CD4-positive, alpha-beta T cell (primary cell): ENCODE measurements at places on chromosomes 11 and 22.

DNA sequence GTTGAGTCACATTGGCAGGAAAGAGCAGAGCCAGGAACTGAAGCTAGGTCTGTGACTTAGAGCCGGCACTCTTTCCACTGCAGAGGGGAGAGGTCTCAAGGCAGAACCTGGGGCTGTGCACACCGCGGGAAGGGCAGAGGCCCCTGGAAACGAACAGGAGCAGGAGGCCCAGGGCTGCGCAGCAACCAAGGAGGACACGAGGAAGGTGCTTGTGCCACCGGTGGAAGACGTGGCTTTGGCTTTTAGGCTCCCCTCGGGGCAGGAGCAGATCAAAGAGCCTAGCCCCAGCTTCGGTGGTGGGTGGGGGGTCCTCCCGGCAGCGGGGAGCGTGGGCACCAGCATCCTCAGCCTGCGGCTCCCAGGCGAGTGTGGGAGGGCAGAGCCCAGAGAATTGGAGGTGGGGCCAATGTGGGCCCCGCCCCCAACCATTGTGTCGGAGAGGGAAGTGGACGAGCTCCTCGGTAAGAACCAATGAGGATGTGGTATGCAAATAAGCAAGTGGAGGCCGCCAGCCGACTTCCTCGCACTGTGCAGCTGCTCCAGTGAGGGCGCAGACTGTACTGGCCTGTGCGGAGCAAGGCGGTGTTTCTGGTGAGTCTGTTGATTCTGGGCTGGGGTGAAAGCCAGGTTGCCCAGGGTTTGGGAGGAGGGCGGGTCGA, at the start of gene CCDC116:
CCDC116 (plus strand) TSS at position 524 of the 659 bp plus-strand sequence. CDS start 422 bp downstream, outside the sequence.
- DNase-seq = peak; percentile 61

DNA sequence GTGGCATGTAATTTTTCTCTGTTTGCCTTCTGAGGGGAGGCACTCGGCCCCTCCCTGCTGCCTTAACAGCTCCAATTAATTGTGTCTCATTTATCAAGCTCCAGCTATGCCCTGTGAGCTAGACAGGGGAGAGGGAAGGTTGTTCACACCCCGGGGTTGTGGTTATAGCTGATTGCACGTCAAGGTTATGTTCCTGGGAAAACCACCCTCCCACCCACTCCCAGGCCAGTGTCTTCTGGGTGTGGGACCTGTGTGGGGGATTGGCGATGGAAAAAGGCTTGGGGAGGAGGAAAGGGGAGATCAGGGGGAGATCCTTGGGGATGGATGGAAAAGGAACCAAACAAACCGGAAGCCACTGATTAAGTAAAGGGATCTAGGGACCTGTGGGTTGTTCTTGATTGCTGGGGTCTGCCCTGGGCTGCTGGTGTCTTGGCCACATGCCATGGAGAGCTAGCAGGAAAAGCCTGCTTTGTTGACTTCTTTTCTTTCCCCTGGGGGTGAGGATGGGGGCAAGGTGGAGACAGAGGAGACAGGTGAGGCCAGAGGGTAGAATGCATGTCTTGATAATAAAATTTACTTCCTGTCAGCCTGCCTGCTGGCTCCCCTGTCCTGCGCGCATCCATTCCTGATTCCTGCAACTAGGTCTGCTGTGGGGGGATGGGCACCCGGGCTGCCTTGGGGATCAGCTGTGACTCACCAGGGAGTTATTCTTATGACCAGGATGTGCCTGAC, 13.5 kb upstream of the SORL1-AS1 start:
- no peak for DNase-seq

- no peak for DNase-seq
Observed at GRCh38 chr11:120547811-120548681, 36.5 kb downstream of the GRIK4 start.

DNA sequence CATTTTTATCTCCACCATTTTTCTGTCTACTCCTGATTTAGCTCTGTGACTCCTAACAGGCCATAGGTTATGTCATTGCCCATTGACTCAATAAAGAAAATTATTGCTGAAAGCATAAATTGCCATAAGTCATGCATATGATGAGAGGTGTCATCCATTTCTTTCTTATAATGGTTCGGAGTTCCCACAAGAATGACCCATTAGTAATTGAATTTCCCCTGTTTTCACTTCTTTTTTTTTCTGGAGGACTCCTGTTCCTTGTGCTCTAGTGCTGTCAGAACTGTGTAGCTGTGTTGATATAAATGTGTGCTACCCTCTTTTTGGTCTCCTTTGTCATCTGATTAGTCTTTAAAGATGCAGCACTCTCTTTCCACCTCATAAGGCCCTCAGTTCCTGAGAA, 22.9 kb upstream of the CARD18 start:
- no peak for DNase-seq

- DNase-seq = no peak
Observed at GRCh38 chr22:39995393-39996252, 869 bp downstream of the FAM83F start.

DNA sequence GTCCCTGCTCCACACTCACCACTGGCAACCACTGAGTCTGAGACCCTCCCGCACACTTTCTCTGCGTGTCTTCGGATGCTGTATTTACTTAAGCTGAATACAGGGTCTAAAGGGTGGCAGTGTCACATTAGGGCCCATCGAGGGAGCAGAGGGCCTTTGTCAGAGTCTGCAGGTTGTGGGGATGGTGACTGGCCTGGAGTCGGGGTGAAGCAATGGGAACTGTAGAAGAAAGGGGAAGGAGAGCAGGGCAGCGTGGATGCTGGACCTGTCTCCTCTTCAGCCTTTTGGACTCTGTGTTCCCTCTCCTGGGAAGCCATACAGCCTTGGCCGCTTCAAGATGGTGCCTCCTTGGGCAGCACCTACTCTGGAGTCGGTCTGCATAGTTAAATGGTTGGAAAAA, 61.1 kb downstream of the ZBTB16 start:
- DNase-seq = no peak

DNA sequence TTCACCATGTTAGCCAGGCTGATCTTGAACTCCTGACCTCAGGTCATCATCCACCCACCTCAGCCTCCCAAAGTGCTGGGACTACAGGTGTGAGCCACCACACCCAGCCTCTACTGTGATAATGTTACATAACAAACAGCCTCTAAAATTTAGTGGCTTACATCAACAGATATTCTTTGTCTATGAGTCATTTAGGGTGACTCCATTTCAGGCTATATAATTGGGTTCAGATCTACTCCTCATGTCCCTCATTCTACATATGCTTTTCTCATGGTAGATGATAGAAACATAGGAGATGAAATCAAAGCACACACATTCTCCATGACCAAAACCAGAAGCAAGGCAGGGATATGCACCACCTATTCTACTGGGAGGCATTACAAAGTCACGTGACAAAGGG, 72.7 kb downstream of the SIK2 start:
- DNase-seq = no peak

GRCh38 chr11:82986446-82986845, 84.9 kb downstream of the DDIAS start:
- no peak for DNase-seq

DNA sequence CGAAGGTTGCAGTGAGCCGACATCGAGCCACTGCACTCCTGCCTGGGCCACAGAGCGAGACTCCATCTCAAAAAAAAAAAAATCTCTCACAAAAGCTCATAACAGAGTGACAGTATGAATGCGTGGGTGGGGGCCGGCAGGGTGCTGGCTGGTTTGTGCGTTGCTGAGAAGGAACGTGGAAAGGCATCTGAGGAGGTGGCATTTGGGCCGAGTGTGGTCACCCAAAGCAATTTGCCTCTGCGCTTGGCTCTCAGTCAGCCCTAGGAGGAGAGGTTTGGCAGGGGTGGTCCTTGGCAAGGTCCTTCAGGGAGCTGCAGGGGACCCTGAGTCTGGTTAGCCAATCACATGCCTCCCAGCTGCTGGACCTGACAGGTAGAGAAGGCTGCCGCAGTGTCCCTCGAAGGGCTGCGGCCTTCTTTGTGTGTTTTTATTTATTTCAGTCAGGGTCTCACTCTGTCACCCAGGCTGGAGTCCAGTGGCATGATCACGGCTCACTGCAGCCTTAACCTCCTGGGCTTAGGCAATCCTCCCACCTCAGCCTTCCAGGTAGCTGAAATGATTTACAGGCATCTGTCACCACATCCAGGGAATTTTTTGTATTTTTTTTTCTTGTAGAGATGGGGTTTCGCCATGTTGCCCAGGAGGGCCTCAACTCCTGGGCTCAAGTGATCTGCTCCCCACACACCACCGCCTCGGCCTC, 23.5 kb upstream of the OSBPL5 start:
- no peak for DNase-seq

GRCh38 chr11:72781313-72782080, 12.3 kb downstream of the STARD10 start:
- peak; percentile 22 for DNase-seq
